ENCODE measurements at places on chromosomes 2 and 18. TPM values are rescaled to one million over a fixed set of nuclear protein-coding genes. Genes with fewer than 3 reads are reported as not detected.

- no peak for DNase-seq
- H3K4me3 ChIP-seq: no peak overlapping the region
- no peak overlapping the region for H3K27ac ChIP-seq
- peaks cover 29% of the 10 kb centered on the region for H3K27me3 ChIP-seq
- H3K36me3 ChIP-seq: no peaks in the 10 kb centered on the region
Observed at GRCh38 chr2:154692927-154693326, 5.6 kb upstream of the KCNJ3 start.

GRCh38 chr2:162174746-162175145 is 22.7 kb upstream of the GCG start:
- no peak for DNase-seq
- no peak overlapping the region for H3K4me3 ChIP-seq
- H3K27ac ChIP-seq: no peak overlapping the region
- H3K27me3 ChIP-seq: no peaks in the 10 kb centered on the region

DNA sequence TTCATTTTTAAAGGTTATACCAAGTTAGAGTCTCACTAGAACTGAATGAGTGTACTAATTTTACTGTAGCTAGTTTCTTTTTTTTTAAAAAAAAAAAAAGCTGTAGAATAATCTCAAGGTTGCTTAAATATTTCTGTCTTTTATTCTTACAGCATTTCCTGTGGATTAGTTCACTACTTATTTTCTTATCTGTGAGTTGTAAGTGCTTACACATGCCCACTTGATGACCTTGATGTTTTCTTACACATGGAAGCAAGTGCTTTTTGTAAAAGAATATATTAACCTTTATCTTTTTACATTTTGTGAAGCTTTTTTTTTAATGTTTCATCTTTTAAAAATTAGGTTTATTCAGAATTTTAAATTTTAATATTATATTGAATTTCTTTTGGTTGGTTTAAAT is 57.8 kb downstream of the MSH2 start:
- H3K4me1 ChIP-seq: no peaks in the 10 kb centered on the region
- no peak overlapping the region for H3K4me3 ChIP-seq
- no peak overlapping the region for H3K27ac ChIP-seq
- H3K27me3 ChIP-seq: no peaks in the 10 kb centered on the region
- no peak for DNase-seq

DNA sequence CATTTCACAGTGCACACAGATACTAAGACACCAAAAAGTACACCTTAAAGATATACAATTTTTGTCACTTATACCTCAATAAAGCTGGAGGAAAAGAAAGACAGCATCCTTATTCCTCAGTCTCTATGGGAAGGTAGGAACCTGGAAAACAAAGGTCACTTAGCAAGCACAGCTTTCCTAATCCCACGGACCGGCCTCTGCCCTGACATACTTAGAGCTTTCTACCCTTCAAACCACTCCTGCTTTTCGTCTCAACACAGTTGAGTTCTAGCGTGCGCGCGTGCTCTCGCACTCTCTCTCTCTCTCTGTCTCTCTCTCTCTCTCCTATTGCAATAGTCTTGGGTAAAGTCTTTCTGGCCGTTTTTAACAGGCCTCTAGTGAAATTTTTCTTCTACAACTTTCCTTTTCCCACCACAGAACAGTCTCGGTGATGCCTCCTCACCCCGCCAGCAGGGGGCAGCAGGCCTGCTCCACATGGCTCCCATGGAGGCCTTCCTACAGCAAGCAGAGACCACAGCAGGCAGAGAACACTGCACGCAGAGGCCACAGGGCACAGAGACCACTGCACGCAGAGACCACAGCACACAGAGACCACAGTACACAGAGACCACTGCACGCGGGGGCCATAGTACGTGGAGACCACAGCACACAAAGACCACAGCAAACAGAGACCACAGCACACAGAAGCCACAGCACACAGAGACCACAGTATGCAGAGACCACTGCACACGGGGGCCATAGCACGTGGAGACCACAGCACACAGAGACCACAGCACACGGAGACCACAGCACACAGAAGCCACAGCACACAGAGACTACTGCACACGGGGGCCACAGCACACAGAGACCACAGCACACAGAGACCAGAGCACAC is 106.9 kb downstream of the FBXO15 start:
- DNase-seq: no peak
- no peaks in the 10 kb centered on the region for H3K27me3 ChIP-seq
- H3K36me3 ChIP-seq: no peaks in the 10 kb centered on the region
- H3K4me3 ChIP-seq: no peak overlapping the region
- H3K27ac ChIP-seq: no peak overlapping the region
- no peaks in the 10 kb centered on the region for H3K4me1 ChIP-seq

- no peaks in the 10 kb centered on the region for H3K27me3 ChIP-seq
- H3K36me3 ChIP-seq: peaks cover 4% of the 10 kb centered on the region
- no peak overlapping the region for H3K27ac ChIP-seq
Observed at GRCh38 chr2:26864226-26864625, 16.3 kb downstream of the DPYSL5 start.

- no peak for DNase-seq
- peak overlapping the region; percentile 20 for H3K4me3 ChIP-seq
- peaks cover 15% of the 10 kb centered on the region for H3K4me1 ChIP-seq
- peaks cover 12% of the 10 kb centered on the region for H3K27me3 ChIP-seq
- peak overlapping the region; percentile 66 for H3K27ac ChIP-seq
Observed at GRCh38 chr2:20443276-20443920, 3.5 kb upstream of the RHOB start.

- peaks cover 15% of the 10 kb centered on the region for H3K27me3 ChIP-seq
- no peaks in the 10 kb centered on the region for H3K36me3 ChIP-seq
- no peak overlapping the region for H3K27ac ChIP-seq
- peaks cover 12% of the 10 kb centered on the region for H3K4me1 ChIP-seq
- no peak overlapping the region for H3K4me3 ChIP-seq
- DNase-seq: no peak
Observed at GRCh38 chr2:207970826-207971180, 54.5 kb downstream of the PLEKHM3 start.

DNA sequence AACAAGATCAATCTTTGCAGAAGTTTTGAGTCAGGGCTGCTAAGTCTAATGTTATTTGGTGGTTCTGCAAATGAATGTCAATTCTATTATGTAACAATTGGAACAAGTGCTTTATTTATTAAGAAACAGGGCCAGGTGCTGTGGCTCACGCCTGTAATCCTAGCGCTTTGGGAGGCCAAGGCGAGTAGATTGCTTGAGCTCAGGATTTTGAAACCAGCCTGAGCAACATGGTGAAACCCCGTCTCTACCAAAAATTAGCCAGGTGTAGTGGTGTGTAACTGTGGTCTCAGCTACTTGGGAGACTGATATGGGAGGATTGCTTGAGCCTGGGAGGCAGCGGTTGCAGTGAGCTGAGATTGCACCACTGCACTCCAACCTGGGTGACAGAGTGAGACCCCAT is 13.2 kb upstream of the RNF103 start:
- H3K4me1 ChIP-seq: peaks cover 5% of the 10 kb centered on the region
- no peak overlapping the region for H3K27ac ChIP-seq
- DNase-seq: no peak
- no peaks in the 10 kb centered on the region for H3K36me3 ChIP-seq
- no peaks in the 10 kb centered on the region for H3K27me3 ChIP-seq

AKAIN1 gene
- total RNA-seq: 1.1 TPM

FSIP2 gene
- total RNA-seq: 3.3 TPM

ICOS gene
- not detected for total RNA-seq

LIPT1 gene
- 5.0 TPM for total RNA-seq

GRCh38 chr2:134163336-134163735 is 90.5 kb upstream of the MGAT5 start:
- H3K4me3 ChIP-seq: no peak overlapping the region
- peaks cover 18% of the 10 kb centered on the region for H3K4me1 ChIP-seq
- no peak overlapping the region for H3K27ac ChIP-seq
- H3K27me3 ChIP-seq: no peaks in the 10 kb centered on the region

- H3K27ac ChIP-seq: peak overlapping the region; percentile 94
- peak overlapping the region; percentile 70 for H3K4me3 ChIP-seq
- DNase-seq: no peak
- H3K36me3 ChIP-seq: no peaks in the 10 kb centered on the region
- H3K27me3 ChIP-seq: peaks cover 3% of the 10 kb centered on the region
Observed at GRCh38 chr2:9179572-9180201, 26.9 kb upstream of the ASAP2 start.

IGFBP5 gene
- total RNA-seq: 245 TPM

DNA sequence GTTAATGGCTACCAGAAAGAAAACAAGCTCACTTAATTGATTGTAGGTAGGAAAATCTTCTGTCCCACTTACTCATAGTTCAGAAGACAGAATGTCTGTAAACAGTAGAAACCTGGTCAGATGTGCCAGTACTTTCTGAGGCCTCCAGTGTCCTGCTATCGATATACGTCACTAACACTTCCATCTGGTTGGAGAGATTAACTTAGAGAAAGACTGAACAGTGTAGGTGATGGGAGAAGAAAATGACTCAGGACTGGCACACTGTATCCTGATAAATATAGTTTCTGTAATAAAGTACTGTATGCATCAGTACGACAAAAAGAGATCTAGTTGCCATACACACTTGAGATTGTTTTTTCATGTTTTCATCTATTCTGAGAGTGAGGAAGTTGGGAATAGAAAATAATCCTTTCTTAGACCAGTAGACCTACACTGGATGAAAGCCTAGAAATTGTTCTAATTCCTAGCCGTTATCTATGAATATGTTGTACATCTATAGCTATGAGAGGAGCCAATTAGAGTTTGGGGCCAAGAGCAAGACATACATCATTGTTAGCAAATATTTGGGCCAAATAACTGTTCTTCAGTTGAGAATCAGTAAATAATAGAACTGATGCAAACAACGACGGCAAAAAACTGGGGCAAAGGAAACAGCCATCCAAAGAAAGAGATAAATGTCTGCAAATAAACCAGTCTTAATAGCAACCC is 105.9 kb downstream of the NAT8 start:
- no peaks in the 10 kb centered on the region for H3K4me1 ChIP-seq
- H3K27ac ChIP-seq: no peak overlapping the region
- H3K36me3 ChIP-seq: peaks cover 58% of the 10 kb centered on the region
- no peak overlapping the region for H3K4me3 ChIP-seq
- H3K27me3 ChIP-seq: no peaks in the 10 kb centered on the region

- no peak for DNase-seq
- H3K36me3 ChIP-seq: no peaks in the 10 kb centered on the region
- H3K4me1 ChIP-seq: peaks cover 4% of the 10 kb centered on the region
- peaks cover 24% of the 10 kb centered on the region for H3K27me3 ChIP-seq
- no peak overlapping the region for H3K4me3 ChIP-seq
- no peak overlapping the region for H3K27ac ChIP-seq
Observed at GRCh38 chr2:124426122-124426521, 401.0 kb downstream of the CNTNAP5 start.
